Ovary (tissue), 10 donors: ENCODE measurements at places on chromosomes 16 and 17.

GRCh38 chr16:63606778-63607177 is 1515.1 kb downstream of the CDH11 start:
- DNase-seq: no peak

DNA sequence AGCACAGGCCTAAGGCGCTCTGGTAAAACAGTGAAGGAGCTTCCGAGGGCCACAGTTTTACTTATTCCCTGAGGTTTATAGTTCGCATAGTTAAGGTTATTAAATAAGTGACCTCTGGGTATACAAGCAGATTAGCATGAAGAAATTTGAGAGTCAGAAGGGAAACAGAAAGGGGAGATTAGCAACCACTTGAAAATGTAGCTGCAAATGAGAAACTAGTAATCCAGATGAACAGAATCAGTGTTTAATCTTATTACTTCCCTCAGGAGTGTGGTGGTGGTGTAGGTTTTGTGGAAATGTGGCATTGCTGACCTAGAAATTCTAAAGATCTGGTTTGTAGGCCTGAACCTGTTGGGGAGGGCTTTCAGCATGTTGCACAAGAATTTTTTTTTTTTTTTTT is 130.4 kb downstream of the CCDC182 start:
- no peak for DNase-seq

DNA sequence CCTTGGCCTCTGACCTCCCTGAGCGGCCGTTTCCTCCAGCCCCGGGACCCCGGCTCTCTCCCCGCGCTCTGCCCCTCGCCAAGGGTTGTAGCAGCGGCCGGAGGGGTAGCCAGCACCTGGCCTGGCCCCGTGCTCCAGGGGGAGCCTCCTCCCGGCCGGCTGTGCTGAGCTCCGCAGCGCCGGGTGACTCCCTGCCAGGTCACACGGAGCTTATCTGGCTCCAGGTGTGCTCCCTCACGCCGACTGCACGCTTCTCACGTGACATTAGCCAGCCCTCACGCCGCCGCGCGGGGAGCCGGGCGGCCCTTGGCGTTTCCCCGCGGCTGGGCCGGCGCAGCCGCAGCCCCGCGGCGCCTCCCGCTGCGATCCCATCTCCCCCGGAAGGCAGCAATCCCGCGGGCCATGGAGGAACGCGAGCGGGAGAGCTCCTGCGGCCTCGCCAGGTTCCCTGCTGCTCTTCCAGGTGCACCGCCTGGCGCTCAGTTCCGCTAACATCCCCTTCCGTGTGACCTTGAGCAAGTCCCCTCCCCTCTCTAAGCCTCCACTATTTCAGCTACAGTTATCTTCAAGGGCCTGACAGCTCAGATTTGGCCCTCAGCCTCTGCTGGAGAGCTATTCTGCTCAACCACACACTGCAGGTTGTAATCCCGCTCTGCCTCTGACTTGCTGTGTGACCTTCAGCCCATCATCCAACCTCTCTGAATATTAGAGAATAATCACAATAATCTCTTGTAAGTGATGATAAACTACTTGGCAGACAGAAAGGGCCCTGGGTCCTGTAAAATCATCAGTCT is 3.4 kb downstream of the MYO18A start:
- DNase-seq: peak; percentile 76

GRCh38 chr17:78766743-78767294 is 15.3 kb downstream of the CYTH1 start:
- DNase-seq: no peak

DNA sequence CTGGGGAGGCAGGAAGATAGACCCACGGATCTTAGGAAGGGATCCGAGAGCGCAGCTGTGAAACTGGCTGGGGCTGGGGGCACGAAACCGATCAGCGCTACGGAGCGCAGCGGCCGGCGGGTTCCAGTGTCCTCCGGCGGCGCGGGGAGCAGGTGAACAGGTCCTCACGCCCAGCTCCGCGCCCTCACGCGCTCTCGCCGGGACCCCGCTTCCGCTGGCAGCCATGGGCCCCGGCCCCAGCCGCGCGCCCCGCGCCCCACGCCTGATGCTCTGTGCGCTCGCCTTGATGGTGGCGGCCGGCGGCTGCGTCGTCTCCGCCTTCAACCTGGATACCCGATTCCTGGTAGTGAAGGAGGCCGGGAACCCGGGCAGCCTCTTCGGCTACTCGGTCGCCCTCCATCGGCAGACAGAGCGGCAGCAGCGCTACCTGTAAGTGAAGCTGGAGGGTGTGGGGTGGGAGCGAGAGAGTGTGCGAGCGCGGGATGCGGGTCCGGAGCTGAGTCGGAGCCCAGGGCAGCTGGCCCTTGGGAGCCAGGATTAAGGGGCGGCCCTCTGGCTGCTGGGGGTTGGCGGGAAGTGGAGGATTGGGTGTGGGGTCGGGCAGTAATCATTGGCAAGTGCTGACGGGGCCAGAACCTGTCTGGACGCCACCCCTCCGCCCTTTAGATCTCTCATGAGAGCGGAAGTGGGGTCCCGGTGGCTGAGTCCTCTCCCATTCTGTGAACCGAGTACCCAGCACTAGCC is 479 bp downstream of the ITGA3 start:
- peak; percentile 74 for DNase-seq

GRCh38 chr17:63126607-63127006 is 160.6 kb downstream of the TANC2 start:
- no peak for DNase-seq
